Activated T-cell treated with anti-CD3 and anti-CD28 coated beads for 1 hour (primary cell): ENCODE measurements at places on chromosomes 7 and 10.

DNA sequence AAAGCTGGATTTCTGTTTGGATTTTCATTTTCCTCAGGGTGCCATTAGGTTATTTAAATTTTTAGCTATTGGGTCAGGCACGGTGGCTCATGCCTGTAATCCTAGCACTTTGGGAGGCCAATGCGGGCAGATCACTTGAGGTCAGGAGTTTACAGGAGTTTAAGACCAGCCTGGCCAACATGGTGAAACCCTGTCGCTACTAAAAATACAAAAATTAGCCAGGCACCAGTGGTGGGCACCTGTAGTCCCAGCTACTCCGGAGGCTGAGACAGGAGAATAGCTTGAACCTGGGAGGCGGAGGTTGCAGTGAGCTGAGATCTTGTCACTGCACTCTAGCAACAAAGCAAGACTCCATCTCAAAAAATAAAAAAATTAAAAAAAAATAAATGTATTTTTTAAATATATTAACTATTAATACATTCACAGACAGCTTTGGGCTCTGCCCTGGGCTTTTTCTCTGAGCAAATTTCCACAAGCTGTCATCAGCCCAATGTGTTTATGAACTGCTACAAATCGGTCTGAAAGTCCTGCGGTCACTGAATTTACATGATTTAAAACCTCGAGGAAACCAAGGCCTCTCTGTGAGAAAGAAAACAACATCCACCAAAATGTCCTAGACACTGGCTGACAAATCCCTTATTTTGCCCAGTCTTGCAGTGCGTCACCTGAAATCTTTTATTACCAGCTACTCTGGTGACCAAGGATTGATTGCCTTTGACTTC, 19.2 kb upstream of the PLEKHS1 start:
- no peak for DNase-seq

DNA sequence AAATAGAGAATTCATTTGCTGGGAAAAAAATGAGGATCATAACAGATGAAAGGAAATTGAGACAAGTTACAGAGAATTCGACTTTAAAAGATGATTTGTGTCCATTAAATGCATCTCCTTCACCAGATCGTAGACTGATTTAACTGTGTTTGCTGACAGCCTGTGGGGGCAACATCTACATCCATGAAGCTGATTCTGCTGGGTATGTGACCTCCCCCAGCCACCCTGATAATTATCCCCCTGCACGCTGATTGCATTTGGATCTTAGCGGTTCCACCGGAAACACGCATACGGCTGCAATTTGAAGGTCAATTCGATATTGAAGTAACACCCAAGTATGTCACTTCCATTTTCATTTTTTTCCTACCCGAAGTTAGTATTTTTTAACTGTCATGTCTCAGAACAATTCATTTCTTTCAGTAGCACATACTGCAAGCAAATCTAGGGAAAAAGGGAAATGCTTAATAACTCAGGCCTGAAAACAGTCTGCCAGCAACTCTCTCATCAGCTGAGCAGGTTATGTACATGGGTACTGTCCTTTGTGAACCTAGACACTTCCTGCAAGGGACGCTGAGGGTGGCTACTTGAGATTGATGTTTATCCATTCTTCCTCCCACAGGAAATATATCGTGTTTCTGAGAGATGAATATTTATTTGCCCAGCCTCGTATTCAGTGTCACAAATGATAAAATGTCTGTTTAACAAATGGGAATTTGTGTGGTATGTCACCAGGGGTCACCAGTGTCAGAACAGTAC, 134.9 kb downstream of the ZNF22 start:
- no peak for DNase-seq

DNA sequence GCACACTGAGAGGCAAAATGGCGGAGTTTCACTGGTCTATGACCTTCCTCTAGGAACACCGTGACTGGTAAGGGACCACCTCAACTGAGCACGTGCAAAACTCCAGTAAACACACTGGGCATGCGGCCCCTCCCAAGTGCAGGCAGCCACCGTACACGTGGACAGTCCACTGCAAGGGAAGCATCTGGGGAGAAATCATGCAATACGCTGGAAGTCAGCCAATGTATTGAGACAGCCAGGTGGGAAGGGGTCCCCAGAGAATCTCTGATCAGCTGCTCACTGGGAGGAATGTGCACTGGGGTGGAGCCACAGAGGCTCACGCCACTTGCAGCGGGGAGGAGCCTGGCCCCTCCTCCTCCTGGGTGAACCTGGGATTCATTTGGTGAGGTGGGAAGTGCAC, 49.3 kb downstream of the CFAP46 start:
- DNase-seq: no peak

DNA sequence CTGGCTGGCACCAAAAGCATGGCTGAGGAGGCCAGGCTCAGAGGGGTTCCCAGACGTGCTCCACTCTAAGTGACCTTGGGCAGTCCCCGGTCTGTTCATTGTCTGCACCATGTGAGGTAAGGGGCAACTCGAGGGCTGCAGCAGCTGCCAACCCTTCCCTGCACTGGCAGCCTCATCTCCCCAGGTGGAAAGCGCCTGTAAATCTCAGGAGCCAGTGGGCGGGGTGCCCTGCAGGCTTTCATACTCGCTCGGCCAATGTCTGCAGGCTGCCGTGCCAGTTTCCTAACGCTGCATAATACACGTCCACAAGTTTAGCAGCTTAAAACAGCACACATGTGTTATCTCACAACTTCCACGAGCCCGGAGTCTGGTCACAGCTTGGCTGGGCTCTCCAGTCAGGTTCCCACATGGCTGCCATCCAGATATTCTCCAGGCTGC, 12.6 kb upstream of the GDF10 start:
- DNase-seq: no peak

GRCh38 chr7:193481-194251, 1.3 kb downstream of the FAM20C start:
- no peak for DNase-seq

- DNase-seq: no peak
Measured at GRCh38 chr10:6678956-6679355, 98.9 kb upstream of the PRKCQ start.

- DNase-seq: no peak
Measured at GRCh38 chr7:3141326-3141725, 97.7 kb upstream of the CARD11 start.

DNA sequence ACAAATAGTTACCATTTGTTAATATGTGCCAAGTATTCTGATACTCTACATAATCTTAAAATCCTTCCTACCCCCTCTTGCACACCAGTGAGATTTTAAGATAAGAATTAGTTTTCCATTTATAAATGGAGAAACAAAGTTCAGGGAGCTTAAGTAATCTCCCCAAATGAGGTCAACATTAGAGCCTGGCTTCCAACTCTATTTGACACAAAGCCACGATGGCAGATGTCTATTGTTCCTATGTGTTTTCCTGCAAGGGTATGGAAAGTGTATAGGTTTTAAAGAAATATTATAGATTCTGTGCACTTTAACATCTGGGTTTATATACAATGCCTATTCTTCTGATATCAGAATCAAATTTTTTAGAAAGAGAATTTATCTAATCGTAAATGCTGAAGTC, 143.9 kb upstream of the SEMA3C start:
- no peak for DNase-seq

DNA sequence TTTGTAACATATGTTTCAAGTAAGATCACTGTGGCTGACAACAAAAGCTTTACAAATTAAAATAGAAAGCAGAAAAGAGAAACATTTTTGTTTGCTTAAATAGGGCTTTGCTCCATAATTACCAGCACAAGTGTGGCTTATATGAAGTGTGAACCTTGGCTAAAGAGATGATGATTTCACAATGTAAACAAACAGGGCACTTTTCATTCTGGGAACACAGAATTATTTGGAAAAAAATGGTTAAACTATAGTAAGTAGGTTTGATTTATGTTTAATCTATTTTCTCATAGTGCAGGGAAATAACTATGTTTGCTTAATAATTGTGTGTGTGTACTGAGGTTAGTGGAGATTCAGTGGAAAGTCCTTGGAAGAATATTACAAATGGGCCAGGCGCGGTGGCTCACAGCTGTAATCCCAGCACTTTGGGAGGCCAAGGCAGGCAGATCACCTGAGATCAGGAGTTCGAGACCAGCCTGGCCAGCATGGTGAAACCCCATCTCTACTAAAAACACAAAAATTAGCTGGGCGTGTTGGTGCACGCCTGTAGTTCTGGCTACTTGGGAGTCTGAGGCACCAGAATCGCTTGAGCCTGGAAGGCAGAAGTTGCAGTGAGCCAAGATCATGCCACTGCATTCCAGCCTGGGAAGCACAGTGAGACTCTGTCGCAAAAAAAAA, 19.1 kb upstream of the OTUD1 start:
- DNase-seq: no peak

DNA sequence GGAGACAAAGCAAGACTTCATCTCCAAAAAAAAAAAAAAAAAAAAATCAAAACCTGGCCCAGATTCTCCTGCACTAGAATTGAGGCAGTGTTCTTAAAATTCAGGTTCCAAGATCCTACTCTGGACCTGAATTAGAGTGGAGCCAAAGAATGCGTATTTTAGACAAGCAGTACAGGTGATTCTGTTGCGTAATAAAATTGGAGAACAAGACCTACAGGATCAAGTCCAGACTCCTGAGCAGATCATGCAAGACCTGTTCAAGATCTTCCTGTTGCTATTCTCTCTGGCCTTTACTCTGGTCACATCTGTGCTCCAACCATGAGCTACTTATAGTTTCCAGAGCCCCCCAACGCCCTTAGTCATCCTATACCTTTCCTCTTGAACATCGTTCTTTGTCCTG, 51.5 kb upstream of the RSBN1L start:
- no peak for DNase-seq

DNA sequence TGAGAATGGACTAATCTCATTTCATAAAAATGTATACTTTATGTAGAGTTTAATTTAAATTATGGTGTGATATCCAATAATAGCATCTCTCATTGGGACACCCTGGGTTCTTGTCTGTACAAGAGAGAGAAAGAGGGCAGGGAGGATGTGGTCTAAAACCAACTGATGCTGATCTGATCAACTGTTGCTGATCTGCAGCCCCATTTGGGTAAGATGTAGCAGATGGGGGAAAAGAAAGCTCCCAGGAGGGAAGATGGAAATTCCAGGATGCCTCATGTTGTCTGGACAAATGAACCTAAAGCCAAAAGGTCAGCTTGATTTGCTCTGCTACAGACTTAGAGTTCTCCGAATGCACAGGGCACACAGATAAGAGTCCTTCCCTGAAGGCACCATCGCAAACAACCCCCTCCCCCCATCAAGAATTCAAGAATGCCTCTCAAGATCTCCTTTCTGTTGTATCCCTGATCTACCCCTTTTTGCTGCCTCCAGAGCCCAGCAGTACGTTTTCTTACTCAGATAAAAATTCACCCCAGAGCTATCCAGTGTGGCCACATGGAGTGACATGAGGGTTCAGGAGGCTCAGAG, 171.4 kb upstream of the INHBA start:
- no peak for DNase-seq

- no peak for DNase-seq
Measured at GRCh38 chr10:3702056-3702546, 82.9 kb downstream of the KLF6 start.
